ENCODE measurements at places on chromosomes 11 and 22.

DNA sequence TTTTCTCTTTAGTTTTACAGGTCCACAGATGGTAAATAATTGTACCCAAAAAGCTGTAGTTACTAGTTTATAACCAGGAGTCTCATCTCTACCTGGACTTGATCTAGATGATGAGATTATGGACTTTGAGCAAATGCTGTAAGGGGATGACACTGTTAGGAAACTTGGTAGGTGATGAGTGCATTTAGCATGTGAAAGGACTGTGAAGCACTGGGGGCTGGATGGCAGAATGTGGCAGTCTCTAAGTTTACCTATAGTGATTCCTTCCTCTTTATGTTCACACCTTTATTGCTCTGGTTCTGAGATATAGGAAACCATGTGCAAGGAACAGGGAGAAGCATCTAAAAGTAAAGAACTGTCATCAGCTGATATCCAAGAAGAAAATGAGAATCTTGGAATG is 230.7 kb upstream of the CHORDC1 start:
- no peak for DNase-seq

GRCh38 chr11:135019899-135020298 is 607.9 kb upstream of the B3GAT1 start:
- DNase-seq, result no peak

- no peak for DNase-seq
Measured at GRCh38 chr11:119532551-119532950, 109.6 kb upstream of the THY1 start.

- peak; percentile 54 for DNase-seq
Measured at GRCh38 chr11:122791836-122792235, 46.5 kb upstream of the CRTAM start.

DNA sequence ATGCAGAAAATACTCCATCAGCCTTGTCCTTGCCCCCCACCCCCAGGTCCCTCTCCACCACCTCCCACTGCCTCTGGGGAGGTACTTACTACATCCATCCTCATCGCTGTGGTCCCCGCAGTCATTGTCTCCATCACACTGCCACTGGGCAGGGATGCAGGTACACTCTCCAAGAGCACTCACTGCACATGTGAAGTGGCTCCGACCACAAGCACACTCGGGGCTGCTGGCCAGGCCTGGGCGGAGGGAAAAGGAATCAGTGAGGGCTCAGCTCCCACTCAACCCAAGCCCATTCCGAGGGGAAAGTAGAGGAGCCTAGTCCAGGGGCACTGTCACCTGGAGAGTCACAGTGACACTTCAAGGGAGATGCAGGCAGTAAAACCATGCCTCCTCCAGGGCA is 15.7 kb downstream of the LRP4 start:
- no peak for DNase-seq

GRCh38 chr11:108032800-108033199 is 24.1 kb downstream of the CUL5 start:
- no peak for DNase-seq

- no peak for DNase-seq
Measured at GRCh38 chr11:63892228-63892627, 24.7 kb downstream of the RCOR2 start.

- peak; percentile 52 for DNase-seq
Measured at GRCh38 chr11:35483131-35483820, 42.1 kb downstream of the PAMR1 start.

GRCh38 chr22:20196094-20196842 is 45.4 kb upstream of the CCDC188 start:
- no peak for DNase-seq

GRCh38 chr11:127345819-127346459 is 345.4 kb upstream of the KIRREL3 start:
- peak; percentile 50 for DNase-seq

- no peak for DNase-seq
Measured at GRCh38 chr11:127027000-127027399, 26.4 kb upstream of the KIRREL3 start.

DNA sequence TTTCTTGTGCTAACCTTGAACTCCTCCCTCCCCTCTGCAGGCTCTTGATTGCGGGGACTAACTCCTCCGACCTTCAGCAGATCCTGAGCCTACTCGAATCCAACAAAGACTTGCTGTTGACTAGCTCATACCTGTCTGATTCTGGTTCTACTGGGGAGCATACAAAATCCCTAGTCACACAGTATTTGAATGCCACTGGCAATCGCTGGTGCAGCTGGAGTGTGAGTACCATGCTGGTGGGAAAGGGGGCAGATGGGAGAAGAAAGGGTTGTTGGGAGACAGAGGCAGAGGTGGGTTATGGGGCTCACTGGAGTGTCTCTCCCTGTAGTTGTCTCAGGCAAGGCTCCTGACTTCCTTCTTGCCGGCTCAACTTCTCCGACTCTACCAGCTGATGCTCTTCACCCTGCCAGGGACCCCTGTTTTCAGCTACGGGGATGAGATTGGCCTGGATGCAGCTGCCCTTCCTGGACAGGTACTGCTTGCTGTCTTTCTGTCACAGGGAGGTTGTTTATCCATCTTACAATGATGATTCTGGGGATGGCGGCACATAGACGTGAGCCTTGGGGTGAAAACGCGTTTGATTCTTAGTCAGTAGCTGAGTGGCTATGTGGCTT is 4.5 kb downstream of the SLC3A2 start:
- no peak for DNase-seq

DNA sequence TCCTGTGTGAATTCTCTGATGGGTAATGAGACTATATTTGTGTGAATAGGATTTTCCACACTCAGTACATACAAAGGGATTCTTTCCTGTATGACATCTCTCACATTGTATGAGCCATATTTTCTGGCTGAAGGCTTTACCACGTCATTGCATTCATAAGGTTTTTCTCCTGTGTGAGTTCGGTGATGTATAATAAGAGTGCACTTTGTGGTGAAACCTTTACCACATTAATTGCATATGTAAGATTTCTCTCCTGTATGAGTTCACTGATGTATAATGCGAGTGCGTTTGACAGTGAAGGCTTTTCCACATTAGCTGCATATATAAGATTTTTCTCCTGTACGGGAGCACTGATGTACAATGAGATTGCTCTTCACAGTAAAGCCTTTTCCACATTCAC is 455.4 kb upstream of the CNTN5 start:
- DNase-seq, result no peak

GRCh38 chr11:69744435-69744834 is 30.7 kb downstream of the FGF4 start:
- DNase-seq, result peak; percentile 73

GRCh38 chr11:11841116-11841722 is 553 bp upstream of the USP47 start:
- DNase-seq, result peak; percentile 27

DNA sequence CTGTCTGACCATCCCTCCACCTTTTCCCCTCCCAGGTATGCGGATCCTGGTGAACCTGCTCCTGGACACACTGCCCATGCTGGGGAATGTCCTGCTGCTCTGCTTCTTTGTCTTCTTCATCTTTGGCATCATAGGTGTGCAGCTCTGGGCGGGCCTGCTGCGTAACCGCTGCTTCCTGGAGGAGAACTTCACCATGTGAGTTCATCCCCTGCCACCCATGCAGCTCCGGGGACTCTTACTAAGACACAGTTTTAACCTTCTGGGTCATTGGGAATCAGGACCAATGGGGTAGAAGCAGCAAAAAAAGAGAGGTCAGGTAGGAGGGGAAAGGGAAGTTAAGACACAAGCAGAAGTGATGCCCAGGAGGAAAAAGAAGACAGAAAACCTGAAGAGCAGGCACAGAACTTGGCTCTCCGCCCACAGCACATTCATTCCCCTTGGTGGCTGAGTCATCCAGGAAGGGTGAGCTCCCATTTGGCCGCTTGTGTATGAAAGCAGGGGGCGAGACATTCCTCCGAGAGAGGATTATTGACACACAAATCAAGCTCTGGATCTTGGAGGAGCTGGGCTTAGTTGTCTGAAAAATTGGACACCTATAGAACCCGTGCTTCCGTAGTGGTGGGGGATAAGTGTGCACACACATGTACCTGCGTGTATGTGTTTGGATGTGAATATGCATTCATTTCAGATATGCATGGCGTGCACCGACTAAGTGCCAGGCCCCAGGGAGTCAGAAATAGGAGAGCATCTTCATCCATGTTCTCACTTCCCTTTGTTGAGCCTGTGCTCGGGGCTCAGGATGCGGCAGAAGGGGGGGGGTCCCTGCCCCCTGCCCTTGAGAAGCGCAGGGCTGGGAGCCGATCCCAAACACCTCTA is 64.2 kb downstream of the CACNA1I start:
- peak; percentile 78 for DNase-seq

DNA sequence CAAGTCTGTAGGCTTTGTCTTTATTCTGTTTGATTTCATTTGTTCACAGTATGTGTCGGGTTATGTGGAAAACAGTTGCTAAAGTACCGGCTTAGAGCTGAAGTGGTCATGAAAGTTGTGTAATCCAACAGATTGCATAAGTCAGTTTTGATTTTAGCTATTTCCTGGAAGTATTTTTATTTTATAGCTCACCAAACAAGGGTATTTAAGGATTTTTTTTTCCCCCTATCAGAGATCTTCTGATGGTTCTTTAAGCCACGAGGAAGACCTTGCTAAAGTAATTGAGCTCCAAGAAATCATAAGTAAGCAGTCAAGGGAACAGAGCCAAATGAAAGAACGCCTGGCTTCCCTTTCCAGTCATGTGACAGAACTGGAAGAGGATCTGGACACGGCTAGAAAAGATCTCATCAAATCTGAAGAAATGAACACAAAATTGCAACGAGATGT is 55.9 kb downstream of the PPFIA1 start:
- DNase-seq, result no peak

GRCh38 chr11:95277868-95278267 is 46.9 kb upstream of the SESN3 start:
- DNase-seq, result no peak

GRCh38 chr22:24706732-24707469 is 67.6 kb downstream of the PIWIL3 start:
- no peak for DNase-seq

- DNase-seq, result no peak
Measured at GRCh38 chr22:28978158-28978557, 83.5 kb downstream of the C22orf31 start.

DNA sequence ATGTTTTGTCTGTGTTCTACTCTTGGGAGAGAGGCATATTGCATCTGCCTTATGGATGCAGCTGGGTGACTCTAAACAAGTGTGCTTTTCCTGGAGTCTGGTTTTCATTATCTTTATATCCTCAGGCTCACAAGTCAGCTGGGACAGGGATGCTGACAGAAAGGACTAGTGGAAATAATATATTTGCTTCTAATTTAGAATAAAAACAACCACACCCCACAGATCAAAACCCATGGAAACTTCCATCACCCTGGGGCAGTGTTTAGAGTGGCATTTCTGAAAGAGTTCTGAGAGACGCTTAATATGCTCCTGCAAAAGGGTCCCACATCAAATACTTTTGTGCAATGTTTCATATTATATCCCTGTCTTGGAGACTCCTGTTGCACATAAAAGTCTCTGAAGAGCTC is 20.8 kb downstream of the KCNE3 start:
- DNase-seq, result no peak

- DNase-seq, result no peak
Measured at GRCh38 chr11:115456019-115456418, 48.2 kb downstream of the CADM1 start.

- no peak for DNase-seq
Measured at GRCh38 chr22:44918925-44919392, 90.8 kb downstream of the PHF21B start.

GRCh38 chr11:8870411-8871170 is 40.4 kb upstream of the AKIP1 start:
- peak; percentile 55 for DNase-seq

GRCh38 chr11:2870969-2871680 is 14.4 kb downstream of the CDKN1C start:
- DNase-seq, result no peak

DNA sequence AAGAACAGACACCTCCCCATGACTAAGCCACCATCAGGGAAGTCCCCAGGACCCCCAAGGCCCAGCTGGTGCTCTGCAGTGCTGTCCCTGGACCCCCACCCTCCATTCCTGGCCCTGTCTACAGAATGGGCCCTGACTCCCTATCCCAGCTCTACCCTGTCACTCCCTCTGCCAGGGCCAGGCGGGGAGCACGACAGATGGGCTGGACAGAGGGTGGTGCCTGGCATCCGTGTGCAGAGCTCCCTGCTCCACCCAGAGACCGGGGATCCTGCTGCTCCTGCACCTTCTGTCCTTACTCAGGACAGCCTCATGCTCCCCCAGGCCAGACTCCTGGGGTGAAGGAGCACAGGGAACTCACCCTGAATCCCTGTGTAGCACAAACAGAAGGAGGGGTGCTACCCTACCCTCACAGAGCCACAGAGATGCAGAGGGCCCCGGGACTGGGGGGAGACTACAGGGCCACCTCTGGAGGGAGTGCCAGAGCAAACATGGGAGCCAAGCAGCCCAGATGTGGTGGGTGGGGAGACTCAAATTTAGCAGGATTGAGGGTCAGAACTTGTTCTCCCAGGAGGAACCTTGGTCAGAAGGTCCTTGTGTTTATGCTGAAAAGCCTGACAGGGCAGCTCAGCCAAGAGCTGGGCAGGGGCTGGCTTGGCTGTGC is 2.0 kb downstream of the ARVCF start:
- DNase-seq, result no peak

DNA sequence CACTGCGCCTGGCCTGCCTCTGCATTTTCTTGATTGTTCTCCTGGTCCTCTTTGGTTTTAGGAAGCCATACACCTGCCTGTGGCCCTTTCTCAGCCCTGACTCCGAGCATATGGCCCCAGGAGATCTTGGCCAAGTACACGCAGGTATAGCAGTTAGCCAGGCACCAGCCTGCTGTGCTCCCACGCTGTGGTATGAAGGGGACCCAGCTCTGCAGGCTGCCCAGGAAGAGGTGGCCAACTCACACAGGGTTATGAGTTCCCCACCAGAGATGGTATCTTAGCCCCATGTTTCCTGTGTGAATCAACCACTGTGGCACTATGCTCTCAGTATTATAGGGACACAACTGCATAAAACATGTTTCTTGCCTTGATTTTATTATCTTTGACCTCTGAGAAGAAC is 31.1 kb downstream of the SGSM3 start:
- no peak for DNase-seq

- no peak for DNase-seq
Measured at GRCh38 chr11:64357446-64357845, 1.5 kb upstream of the RPS6KA4 start.

Data from hepatic stellate cell (primary cell).